Hindlimb muscle (tissue), 1 donor: ENCODE measurements at places on chromosomes 4 and X.
A peak's percentile ranks its signal among the peaks of the same experiment; 100 is the strongest.

GRCh38 chr4:113790478-113790877, 28.9 kb upstream of the CAMK2D start:
- no peak for DNase-seq

GRCh38 chr4:27245216-27245615, 384.6 kb downstream of the STIM2 start:
- no peak for DNase-seq

GRCh38 chr4:123304151-123304964, 92.2 kb upstream of the SPRY1 start:
- peak; percentile 78 for DNase-seq

GRCh38 chr4:122132891-122133290, 19.2 kb upstream of the BLTP1 start:
- no peak for DNase-seq

DNA sequence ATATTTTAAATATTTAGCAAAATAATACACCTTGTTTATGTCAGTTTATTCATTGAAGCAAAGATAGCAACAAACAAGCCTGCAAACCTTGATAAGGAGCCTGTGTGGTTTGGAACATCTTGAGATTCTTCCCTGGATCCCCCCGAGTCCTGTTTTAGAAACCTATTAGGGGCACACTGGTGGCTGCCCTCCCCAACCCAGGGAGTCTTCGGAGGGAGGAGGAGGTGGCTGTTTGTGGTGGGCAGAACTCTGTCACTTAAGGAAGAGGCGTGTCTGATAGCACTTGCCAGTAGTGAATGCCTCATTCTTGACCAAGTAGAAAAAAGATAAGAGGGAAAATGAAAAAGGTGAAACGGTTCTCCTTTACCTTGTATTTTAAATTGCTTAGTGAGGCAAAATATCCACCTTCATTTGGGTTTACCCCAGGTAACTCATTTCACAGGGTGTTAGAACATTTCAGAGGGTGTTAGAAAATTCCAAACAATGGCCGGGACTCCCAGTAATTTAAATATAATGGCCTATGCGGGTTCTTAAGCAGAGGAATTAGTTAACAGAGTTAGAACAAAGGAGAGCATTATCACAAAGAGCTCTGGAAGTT, 10.4 kb downstream of the KIT start:
- DNase-seq: no peak

GRCh38 chr4:141004823-141005222, 128.4 kb downstream of the RNF150 start:
- DNase-seq: no peak

DNA sequence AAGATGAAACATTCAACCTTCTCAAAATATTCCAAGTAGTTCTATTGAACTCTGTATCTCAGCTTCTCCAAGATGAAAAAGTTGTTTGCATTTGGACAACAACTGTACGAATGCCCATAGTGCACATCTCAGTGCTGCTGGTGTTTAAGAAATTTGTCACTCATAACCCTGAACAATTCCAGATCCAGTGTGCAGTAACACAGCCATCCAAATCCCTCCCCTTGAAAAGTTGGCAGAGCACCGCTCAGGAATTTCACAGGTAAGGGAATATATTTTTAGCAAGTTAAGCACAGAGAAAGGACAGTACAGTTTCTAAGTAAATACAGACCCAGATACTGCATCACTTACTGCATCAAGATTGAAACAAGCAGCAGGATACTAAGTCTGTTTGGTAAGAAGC, 104.7 kb downstream of the CNOT6L start:
- DNase-seq: no peak

- no peak for DNase-seq
Measured at GRCh38 chr4:4269331-4269731, 20.6 kb downstream of the LYAR start.
